ENCODE measurements at places on chromosomes 12 and 14.

DNA sequence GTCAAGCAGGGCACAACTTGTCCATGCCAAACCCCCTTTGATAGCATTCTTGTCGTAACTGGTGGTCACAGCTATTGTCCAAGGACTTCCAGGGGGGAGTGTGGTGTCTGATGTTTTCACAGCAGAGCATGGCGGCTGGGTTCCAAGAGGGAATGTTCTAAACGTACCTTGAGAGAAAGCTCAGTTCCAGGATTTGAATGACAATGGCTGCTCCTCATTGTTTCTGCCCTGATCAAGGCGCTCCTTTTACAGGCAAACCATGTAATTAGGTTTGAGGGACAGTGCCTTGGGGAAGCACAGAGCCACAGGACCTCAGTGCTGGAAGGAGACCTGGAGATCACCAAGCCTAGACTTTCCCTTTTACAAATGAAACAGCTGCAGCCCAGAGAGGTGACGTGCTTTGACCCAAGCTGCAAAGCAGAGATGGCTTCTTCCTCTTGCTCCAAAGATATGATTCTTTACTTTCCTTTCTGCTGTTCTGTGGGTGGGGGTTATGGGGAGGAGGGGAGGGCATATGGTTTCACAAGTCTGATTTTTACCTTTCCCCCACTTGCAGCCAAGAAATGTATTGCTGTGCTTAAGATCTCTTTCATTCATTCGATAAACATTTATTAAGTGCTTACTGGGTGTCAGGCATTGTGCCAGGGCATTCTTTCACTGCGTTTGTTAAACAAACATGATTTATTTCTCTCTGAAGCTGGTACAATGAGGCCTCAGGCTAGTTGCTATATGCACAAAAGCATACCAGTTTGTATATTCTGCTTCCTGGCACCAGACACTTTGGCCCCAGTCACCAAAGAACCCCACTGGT, 172.8 kb downstream of the KTN1 start:
- DNase-seq = no peak

DNA sequence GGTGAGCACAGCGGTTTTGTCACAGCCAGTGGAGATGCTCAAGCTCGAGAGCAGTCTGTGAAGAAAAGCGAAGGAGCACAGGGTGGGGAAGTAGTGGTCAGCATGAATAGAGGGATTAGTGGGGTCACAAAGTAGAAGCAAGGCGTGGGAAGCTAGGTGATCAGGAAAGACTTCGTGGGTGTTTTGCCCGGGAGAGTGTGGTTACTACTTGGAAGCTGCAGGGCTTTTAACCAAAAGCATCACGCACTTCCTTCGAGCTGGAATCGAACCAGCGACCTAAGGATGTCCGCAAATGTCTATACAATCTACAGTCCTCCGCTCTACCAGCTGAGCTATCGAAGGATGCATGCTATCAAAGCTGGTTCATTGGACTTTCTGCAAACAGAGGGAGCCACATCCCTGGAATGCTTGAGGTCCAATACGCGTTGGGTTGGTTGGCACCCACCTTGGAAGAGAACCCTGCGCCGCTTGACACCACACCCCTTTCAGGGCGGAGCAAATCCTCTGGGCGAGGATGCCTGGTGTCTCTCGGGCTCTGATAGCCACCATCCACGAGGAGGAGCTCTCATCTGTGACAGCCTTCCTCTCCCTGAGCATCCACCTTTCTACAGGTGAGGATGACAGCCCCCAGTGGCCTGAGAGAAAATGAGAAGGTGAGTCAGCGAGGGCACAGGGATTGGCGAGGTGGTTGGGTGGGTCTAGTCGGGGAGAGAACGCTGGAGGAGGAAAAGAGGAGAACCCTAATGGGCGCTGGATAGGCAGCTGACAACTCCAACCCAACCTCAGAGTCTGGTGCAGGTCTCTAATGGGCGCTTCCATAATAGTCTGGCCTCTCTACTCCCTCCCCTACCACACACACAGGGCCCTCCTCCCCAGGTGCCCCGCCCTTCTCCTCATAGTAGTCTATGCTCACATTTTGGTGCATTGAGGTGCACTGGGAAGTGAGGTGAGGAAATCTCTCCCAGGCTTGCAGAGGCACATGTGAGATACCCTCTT, 16.0 kb upstream of the OR6S1 start:
- DNase-seq = peak; percentile 50

DNA sequence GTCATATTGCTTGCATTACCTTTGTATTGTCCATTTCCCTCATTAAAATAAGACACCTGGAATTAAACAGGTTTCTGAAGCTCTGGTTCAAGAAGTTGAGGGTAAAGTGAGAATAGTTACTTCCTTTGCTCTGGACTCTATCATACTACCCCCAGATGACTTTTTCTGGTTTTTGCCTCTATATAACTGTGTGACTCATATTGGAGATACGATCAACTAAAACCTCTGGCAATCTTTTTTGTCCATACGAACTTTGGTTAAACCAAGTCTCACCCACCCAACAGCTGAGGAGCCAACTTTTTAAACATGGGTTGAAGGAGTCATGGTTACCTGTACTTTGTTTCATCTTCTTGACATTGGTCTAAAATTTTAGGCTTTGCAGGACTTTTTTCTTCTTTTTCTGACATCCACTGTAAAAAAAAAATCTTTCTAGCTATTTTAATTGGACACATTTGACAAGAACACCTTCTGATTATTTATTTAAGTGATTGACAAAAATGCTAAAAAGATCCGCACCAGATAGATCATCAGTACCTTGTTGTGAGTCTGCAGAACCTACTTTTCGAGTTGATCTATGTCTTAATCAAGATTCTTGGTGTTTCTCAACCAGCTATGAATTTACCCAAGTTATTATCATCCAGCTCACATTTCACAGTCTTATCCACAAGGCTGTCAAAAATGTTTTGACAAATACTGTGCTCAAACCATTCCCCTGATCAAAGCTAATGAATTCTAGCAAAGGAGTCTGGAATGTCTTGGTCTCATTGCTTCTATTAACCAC, 166.0 kb downstream of the IPO8 start:
- no peak for DNase-seq

DNA sequence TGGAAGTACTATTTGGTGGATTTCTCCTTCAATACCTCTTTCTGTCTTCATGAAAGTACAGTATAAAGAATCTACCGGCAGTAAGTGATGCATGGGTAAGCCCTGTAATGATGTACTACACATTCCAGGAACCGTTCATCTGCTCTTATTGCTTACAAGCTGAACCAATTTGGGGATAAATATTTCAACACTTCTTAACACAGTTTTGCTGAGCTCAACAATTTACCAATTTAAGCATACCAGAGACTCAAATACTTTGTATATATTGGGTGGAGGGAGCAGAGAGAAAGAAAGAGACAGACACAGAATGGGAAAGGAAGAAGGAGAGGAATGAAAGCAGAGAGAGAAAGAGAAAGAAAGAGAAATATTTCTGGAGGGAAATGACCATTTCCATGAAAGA, 821.1 kb upstream of the FLRT2 start:
- DNase-seq = no peak

GRCh38 chr14:84694161-84694560, 835.8 kb upstream of the FLRT2 start:
- no peak for DNase-seq

DNA sequence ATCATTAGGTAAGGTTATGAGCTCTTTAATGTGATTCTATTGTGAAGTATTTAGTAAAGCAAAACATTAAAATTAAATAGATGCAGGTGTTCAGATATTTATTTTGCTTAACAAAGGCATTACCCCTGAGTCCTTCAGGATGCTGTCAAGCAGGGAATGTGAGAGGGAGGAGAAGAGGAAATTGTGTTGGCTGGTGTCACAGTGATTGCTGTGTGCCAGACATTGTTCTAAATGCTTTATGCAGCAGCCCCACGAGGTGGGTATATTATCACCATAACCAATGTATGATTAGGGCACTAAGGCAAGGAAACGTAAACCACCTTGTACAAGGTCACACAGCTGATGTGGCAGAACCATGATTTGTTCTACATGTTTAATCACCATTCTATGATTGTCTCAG, 80.1 kb downstream of the STAB2 start:
- no peak for DNase-seq

DNA sequence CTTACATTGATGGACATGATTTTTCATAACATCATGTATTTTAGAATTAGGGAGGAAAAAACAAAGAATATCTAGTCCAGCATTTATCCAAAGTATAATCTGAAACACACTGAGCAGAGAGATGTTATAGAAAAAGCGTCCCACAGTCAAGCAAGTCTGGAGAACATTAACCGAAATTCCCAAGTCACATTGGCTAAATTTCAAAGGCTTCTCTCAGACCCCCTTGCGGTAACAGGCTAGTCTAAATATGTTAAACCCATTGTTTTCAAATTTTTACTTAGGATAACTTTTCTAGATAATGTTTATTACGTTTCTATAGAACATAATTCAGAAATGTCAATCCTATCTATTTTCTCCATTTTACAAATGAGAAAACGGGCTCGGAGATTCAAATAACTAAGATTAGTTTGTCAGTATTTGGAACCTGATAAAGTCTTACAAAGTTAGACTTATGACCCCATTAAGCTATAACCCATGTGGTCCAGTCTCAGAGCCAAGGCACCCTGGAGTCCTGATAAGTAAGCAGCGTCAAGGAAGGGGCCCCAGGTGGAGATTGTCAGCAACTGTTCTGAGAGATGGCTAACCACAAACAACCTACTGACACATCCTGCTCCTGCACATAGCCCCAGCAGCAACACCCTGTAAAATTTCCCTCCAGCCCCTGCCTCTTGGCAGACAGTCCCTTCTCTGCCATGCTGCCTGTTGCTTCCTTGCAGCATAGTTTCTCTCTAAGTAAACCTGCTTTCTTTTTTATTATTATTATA, 220.6 kb upstream of the TMEM260 start:
- DNase-seq = no peak

DNA sequence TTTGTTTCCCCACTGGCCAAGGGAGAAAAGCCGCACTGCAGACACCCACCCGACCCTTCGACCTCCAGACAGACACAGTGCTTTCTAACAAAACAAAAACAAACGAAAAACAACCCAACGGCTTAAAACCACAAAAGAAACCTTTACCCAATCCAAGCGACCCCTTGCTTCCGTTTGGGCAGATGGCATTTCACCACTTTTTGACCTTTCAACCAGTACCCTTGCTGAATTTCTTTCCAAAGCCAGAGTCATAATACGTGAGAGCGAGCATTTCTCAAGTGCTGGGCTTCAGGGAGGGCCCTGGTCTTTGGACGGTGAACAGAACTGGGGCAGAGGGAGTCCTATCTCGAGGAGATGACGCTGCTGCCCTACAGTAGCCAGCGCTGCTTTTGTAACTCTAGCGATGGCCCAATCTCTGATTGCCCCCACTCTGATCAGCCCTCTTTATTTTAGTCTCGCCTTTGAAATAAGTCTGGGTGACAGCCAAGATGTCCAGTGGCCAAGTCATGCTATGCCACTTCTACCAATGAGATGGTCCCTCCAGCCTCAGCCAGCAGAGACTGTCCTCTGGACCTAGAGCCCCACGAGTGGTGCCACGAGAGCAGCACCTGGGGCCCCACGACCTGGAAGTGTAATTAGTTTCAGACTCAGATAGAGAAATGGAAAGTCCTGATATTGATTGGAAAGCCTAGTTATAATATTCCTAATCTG, 21.9 kb upstream of the ADIPOR2 start:
- DNase-seq = no peak

GRCh38 chr12:6556857-6557256, 1.0 kb upstream of the IFFO1 start:
- DNase-seq = no peak

DNA sequence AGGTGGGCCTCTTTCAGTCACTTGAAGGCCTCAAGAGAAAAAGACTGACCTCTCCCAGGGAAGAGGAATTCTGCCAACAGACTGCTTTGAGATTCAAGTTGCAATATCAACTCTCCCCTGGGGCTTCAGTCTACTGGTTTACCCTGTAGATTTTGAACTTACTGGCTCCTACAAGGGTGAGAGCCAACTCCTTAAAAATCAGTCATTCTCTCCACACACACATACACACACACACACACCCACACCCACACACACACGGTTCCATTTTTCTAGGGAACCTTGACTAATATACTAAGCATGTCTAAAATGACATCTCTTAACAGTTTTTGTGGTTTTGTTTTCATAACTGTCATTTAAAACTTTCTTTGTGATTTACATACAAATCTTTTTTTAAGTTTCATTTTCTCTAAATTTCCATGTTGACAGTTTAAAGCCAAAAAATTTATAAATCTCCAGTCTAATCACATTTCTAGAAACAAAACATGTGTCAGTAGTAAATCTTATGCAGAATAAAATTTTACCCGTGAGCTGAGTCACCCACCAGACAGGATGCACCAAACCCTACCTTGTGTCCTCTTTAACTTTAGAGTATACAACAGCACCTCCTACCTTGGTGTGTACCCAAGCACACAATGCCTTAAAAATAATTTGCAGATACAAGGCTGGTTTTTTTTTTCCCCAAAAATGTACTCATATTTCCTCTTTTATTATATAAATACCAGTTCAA, 394.6 kb downstream of the AEBP2 start:
- no peak for DNase-seq

GRCh38 chr14:32601069-32601468, 272.0 kb downstream of the AKAP6 start:
- no peak for DNase-seq

- DNase-seq = no peak
Measured at GRCh38 chr12:86697916-86698640, 441.9 kb upstream of the MGAT4C start.

DNA sequence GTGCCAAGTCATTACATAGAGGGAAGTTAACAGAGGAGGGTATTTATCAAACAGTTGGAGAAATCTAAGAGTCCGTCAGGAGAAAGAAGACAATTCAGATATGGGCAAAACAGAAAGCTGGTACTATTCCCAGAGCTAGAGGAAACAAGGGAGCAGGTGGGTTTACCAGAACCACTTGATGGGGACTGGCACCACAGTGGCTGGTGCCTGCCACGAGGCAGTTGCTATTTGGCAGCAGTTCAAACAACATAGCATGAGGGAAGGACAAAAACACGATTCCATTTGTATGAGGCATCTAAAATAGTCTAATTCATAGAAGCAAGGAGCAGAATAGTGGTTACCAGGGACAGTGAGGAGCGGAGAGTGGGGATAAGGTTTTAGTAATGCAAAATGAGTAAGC, 24.6 kb upstream of the KLRD1 start:
- no peak for DNase-seq

DNA sequence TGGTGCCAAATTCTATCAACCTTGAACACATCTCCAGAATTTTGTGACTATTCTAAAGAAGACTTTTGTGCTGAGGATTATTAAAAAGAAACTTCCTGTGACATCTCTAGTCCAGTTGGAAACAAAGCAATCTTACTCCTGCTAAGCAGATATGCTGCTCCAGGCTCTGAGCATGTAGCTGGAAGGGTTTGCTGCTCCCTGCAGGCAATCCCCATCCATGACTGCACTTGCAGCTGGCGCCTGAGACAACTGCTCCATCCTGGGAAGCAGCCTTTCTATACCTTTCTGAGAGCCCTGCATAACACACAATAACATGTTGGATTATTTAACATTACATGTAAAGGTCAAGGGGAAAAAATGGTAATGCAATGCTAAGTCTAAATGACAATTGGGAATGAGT, 105.1 kb downstream of the NDUFA12 start:
- DNase-seq = no peak

GRCh38 chr14:24941719-24942118, 108.2 kb downstream of the STXBP6 start:
- no peak for DNase-seq

GRCh38 chr12:26488351-26488750, 293.0 kb downstream of the SSPN start:
- no peak for DNase-seq

GRCh38 chr14:76877871-76878270, 51.7 kb downstream of the LRRC74A start:
- no peak for DNase-seq

- no peak for DNase-seq
Measured at GRCh38 chr14:55819610-55820304, 239.8 kb downstream of the KTN1 start.
